ENCODE measurements at places on chromosomes 5 and 9.

GRCh38 chr9:76374783-76375559 lies 19.3 kb downstream of the RFK start:
- peak overlapping the region; percentile 66 for H3K27ac ChIP-seq
- no peaks in the 10 kb centered on the region for H3K36me3 ChIP-seq
- ATAC-seq: peak; percentile 90
- no peaks in the 10 kb centered on the region for H3K27me3 ChIP-seq
- no peak overlapping the region for H3K4me3 ChIP-seq
- peaks cover 14% of the 10 kb centered on the region for H3K4me1 ChIP-seq

- no peaks in the 10 kb centered on the region for H3K27me3 ChIP-seq
- H3K27ac ChIP-seq: no peak overlapping the region
- H3K36me3 ChIP-seq: peaks cover 63% of the 10 kb centered on the region
- peaks cover 10% of the 10 kb centered on the region for H3K4me1 ChIP-seq
- no peak overlapping the region for H3K4me3 ChIP-seq
Observed at GRCh38 chr9:133785753-133786370, 47.7 kb upstream of the SARDH start.

GRCh38 chr9:71844808-71845207 lies 66.2 kb downstream of the ABHD17B start:
- H3K4me3 ChIP-seq: no peak overlapping the region
- no peak overlapping the region for H3K27ac ChIP-seq
- no peaks in the 10 kb centered on the region for H3K36me3 ChIP-seq
- no peaks in the 10 kb centered on the region for H3K4me1 ChIP-seq
- ATAC-seq: no peak

DNA sequence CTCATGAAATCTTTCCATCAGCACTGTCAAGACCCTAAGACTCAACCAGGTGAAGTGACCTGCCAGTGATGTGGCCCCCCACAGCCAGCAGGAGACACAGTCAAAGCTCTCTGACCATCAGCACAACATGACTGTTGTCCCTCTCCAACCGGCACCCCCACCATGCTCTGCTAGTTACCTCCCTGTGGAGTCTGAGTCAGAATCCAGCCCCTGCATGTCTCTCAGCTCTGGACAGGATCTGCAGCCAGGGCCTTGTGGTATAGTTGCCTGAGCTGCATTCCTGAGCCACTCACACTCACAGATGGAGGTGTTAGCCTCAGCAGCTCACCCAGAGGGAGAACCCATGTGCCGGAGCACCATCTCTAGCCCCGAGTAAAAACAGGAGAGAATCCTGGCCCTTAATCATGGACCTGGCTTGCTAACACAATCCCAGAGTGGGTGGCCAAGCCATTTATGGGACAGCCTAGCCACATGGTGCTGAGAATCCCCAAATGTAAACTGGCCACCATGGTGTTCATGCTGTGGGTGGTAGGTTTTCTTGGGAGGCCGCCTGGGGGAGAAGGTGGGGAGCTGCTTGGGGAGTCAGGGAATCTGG lies 237.8 kb downstream of the PAPPA start:
- H3K36me3 ChIP-seq: no peaks in the 10 kb centered on the region
- H3K4me1 ChIP-seq: no peaks in the 10 kb centered on the region
- no peak overlapping the region for H3K4me3 ChIP-seq
- no peaks in the 10 kb centered on the region for H3K27me3 ChIP-seq

- H3K4me3 ChIP-seq: peak within 1 kb of the TSS; percentile 75
- peaks cover 12% of the 10 kb centered on the region for H3K4me1 ChIP-seq
- H3K36me3 ChIP-seq: no peaks in the 10 kb centered on the region
- H3K27me3 ChIP-seq: no peaks in the 10 kb centered on the region
- ATAC-seq: peak; percentile 90
Observed at GRCh38 chr5:140346348-140347221, at the start of gene HBEGF. Gene HBEGF (minus strand): TSS chr5:140346603. CDS start chr5:140346328, 275 bp downstream.

GRCh38 chr5:122584411-122585300 lies 190.2 kb upstream of the SNX2 start:
- no peaks in the 10 kb centered on the region for H3K4me1 ChIP-seq
- ATAC-seq: no peak
- H3K4me3 ChIP-seq: no peak overlapping the region

DNA sequence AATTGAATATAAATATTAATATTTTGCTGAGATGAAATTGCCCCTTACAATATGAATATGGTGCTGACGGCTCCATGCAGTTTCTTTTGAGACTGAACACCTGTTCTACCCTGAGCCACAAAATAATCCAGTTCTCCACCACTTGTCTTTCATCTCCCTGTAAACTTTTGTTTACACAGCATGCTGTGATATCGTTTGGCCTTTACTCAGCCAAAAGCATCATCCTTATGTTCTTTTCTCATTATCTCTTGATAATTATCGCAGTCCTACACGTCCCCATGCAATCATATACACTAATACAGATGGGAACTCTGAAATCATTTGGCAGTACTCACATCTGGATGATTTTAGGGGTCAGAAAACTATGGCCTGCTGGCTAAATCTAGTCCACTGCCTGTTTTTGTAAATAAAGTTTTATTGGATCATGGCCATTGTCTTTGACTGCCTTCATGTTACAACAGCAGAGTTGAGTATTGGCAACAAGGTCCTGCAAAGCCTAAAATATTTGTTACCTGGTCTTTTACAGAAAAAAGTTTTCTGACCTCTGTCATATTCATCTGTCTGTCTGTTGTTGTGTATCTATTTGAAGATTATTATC lies 53.3 kb downstream of the AOPEP start:
- no peak overlapping the region for H3K27ac ChIP-seq
- no peaks in the 10 kb centered on the region for H3K36me3 ChIP-seq
- no peak for ATAC-seq
- no peaks in the 10 kb centered on the region for H3K4me1 ChIP-seq

GRCh38 chr5:170559296-170559695 lies 55.5 kb downstream of the KCNIP1 start:
- H3K36me3 ChIP-seq: no peaks in the 10 kb centered on the region
- H3K27me3 ChIP-seq: peaks cover 36% of the 10 kb centered on the region
- H3K4me3 ChIP-seq: no peak overlapping the region
- H3K27ac ChIP-seq: no peak overlapping the region

GRCh38 chr5:53017383-53017782 lies 28.2 kb downstream of the ITGA2 start:
- H3K4me1 ChIP-seq: no peaks in the 10 kb centered on the region
- no peak overlapping the region for H3K27ac ChIP-seq
- ATAC-seq: no peak
- no peaks in the 10 kb centered on the region for H3K36me3 ChIP-seq

Measured in gastroesophageal sphincter (tissue), 4 donors.